ENCODE measurements at places on chromosomes 13 and 19. TPM values are rescaled to one million over a fixed set of nuclear protein-coding genes. Genes with fewer than 3 reads are reported as not detected.

Gene CYP2A7
- polyA plus RNA-seq, result not detected

Gene PABPC3
- polyA plus RNA-seq, result 0.81 TPM

Gene TNFSF13B
- 1.3 TPM for polyA plus RNA-seq

Gene SPACA4
- polyA plus RNA-seq, result not detected

Gene ARRDC2
- 4.7 TPM for polyA plus RNA-seq

Gene NOP53
- polyA plus RNA-seq, result 439 TPM

Gene KLK1
- polyA plus RNA-seq, result 1.2 TPM

Gene VSTM2B
- 0.47 TPM for polyA plus RNA-seq

Gene FCAR
- polyA plus RNA-seq, result 0.23 TPM

Gene GPR180
- 7.9 TPM for polyA plus RNA-seq

Gene TPTE2
- polyA plus RNA-seq, result 0.62 TPM

Gene TRPC4
- 4.2 TPM for polyA plus RNA-seq

Gene SYNGR4
- polyA plus RNA-seq, result 0.34 TPM

Gene THOP1
- 28.9 TPM for polyA plus RNA-seq

Gene GPR18
- 0.20 TPM for polyA plus RNA-seq

Gene FAM83E
- 0.79 TPM for polyA plus RNA-seq

Gene OR7G3
- polyA plus RNA-seq, result not detected

Gene FBXO27
- 3.9 TPM for polyA plus RNA-seq

Gene PPFIA3
- 5.2 TPM for polyA plus RNA-seq

Gene SERP2
- 11.3 TPM for polyA plus RNA-seq

Gene ZNF557
- 9.7 TPM for polyA plus RNA-seq

Gene NDUFA3
- polyA plus RNA-seq, result 87.0 TPM

Gene F7
- 2.7 TPM for polyA plus RNA-seq

Gene GGN
- 0.80 TPM for polyA plus RNA-seq

Gene ZNF101
- polyA plus RNA-seq, result 18.3 TPM

Gene SELENOV
- 6.0 TPM for polyA plus RNA-seq

Gene FPR1
- polyA plus RNA-seq, result 3.6 TPM

Gene CD33
- polyA plus RNA-seq, result 3.7 TPM

Gene FCHO1
- polyA plus RNA-seq, result 2.5 TPM

Gene RGS9BP
- 0.29 TPM for polyA plus RNA-seq

Gene SLITRK1
- polyA plus RNA-seq, result 0.09 TPM

Gene ZNF460
- 3.1 TPM for polyA plus RNA-seq

Gene KLC3
- 2.1 TPM for polyA plus RNA-seq

Gene PRODH2
- polyA plus RNA-seq, result 15.6 TPM

Gene ZNF433
- polyA plus RNA-seq, result 17.3 TPM

Gene METTL21C
- 0.50 TPM for polyA plus RNA-seq

Gene OR7C1
- polyA plus RNA-seq, result 0.07 TPM

Gene FXYD1
- polyA plus RNA-seq, result 73.8 TPM

Gene SLAIN1
- 11.2 TPM for polyA plus RNA-seq

Gene FARP1
- 235 TPM for polyA plus RNA-seq

Gene IL12RB1
- polyA plus RNA-seq, result 0.13 TPM

Gene LACC1
- polyA plus RNA-seq, result 2.6 TPM

Gene DMPK
- polyA plus RNA-seq, result 47.4 TPM

Gene NPAS1
- 0.78 TPM for polyA plus RNA-seq

Gene PNMA8C
- polyA plus RNA-seq, result 6.7 TPM

All from left renal pelvis (tissue), 4 donors.